ENCODE measurements at places on chromosomes 3 and 15. TPM values are rescaled to one million over a fixed set of nuclear protein-coding genes. Genes with fewer than 3 reads are reported as not detected.
A peak's percentile ranks its signal among the peaks of the same experiment; 100 is the strongest.

Gene ACOX2
- 41.4 TPM for total RNA-seq

Gene ARL6
- total RNA-seq, result 4.1 TPM

- DNase-seq, result no peak
Observed at GRCh38 chr3:28028554-28028953, 212.9 kb upstream of the CMC1 start.

DNA sequence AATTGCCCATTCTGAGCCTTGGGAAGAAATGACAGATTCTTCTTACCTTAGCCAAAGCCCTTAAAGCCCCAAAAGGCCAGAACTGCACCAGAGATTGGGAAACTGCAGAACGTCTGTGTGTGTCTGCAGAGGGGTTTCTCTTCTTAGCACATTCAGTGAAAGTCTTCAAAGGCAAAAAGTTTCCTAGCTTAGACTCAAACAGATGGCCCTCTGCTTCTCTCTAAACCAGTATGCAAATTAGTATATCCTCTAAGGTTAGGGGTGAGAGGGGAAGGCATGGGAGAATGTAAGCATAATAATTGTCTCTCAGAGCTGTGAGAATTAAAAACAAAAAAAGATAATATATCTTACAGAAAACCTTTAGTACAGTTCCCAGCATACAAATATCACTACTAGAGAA, 334.0 kb upstream of the MCTP2 start:
- no peak for DNase-seq

DNA sequence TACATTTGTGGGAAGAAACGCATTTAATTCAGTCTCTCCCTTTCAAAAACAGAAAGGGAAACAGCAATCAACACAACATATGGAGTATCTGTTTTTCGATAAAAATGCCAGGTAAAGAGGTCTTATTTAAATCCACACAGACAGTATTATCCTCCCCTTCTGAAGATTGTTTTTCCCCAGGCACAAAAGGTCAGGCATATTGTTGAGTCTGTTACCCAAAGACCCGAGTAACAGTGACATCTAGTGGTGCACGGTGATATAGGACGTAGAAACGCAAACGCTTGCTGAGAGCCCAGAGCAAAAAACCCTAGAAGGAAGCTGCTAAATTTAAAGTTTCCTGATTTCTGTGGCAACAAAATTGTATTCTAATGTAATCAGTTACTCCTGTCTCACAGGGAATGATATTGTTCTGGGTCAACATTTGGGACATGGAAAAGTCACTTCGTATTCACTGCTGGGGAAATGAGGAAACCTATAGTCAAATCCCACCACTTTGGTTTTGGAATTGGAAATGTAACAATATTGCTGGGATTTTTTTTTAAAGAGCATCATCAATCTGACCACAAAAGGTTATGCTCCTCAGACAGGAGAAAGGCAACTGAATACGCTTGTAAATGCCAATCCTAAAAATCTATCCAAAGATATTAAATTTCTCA, 312.7 kb upstream of the CCDC54 start:
- DNase-seq, result peak; percentile 29

DNA sequence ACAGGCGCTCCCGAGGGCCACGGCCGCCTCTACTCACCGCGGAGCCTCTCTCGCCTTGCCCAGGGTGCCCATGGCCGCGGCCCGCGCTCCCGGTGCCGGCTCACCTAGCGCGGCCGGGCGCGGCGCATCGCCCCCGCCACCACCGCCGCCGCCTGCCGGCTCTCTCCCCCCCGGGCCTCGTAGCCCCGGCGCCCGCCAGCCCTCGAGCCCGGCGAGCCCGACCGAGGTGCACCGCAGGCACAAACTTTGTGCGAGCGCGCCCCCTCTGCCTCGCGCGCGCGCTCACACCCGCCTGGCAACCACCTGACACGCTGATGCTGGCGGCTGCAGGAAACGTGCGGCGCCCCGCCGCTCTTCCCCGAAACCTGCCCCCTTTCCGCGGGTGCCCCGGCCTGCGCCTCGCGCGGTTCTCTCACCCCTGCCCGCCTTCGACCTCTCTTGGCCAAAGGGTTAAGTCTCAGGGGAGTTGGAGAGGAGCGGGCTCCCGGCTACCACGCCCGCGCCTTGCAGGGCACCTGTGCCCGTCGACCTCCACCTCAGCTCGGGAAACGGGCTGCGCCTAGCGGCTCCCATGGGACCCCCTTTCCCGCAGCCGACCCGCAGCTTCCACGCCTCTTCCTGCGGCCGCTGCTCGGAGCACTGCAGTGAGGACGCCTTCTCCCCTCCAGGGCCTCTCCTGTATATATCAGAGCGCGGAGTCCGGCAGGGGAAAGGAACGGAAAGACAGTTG, at the start of gene RASGRP1:
TSS of gene RASGRP1 (minus strand) at position 258 of the 730 bp plus-strand sequence. CDS start at position 72, 186 bp downstream.
- peak; percentile 77 for DNase-seq

- no peak for DNase-seq
Observed at GRCh38 chr3:88385090-88385489, 235.3 kb downstream of the C3orf38 start.

- peak; percentile 40 for DNase-seq
Observed at GRCh38 chr3:37479981-37480380, 305.6 kb upstream of the LRRFIP2 start.

GRCh38 chr3:144549166-144549565, 577.5 kb downstream of the DIPK2A start:
- DNase-seq, result no peak

Gene LNP1
- total RNA-seq, result 2.8 TPM

Measured in left ventricle myocardium superior (tissue), 1 donor.